ENCODE measurements at places on chromosomes 2 and 18.

GRCh38 chr2:224608104-224608503, 22.9 kb upstream of the CUL3 start:
- no peak for DNase-seq

GRCh38 chr2:101474731-101475384, at the start of gene RFX8:
RFX8 (minus strand) TSS chr2:101475112; CDS start chr2:101466848, 8,264 bp downstream.
- peak; percentile 16 for DNase-seq

GRCh38 chr18:61898640-61899101, 5.9 kb upstream of the RNF152 start:
- no peak for DNase-seq

DNA sequence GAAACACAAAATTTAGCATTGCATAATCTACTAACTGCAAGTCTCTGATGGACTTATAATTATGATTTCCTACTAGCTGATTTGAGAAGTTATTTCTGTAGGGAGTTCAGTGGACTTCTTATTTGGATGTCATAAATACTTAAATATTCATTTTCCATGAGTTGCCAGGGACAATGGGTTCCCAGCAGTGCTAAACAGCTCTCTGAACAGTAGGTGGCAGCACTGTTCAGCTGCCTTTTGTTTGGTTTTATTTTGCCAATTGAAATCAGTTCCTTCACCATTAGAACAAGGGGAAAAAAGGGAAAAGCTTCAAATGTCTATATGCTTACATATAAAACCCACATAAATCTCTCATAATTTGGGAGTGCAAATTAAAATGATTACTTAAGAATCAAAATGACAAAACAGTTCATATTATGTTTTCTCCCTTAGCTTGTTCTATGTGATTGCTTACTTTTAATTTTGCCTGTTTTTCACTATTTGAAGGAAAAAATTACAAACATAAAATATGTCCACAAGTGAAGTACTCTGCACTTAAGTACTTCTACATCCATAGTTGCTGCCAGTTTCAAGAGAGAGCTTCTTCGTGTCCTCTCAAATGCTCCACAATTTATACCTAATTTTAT, 898.9 kb downstream of the CPS1 start:
- no peak for DNase-seq

- DNase-seq, result no peak
Measured at GRCh38 chr2:197353393-197354168, 43.0 kb upstream of the ANKRD44 start.

- no peak for DNase-seq
Measured at GRCh38 chr2:195337597-195337996, 319.4 kb upstream of the SLC39A10 start.

GRCh38 chr18:49446481-49446880, 14.0 kb downstream of the DYM start:
- no peak for DNase-seq

GRCh38 chr2:32706815-32707579, 79.1 kb downstream of the TTC27 start:
- DNase-seq, result no peak

GRCh38 chr2:487186-488079, 189.8 kb downstream of the TMEM18 start:
- no peak for DNase-seq

DNA sequence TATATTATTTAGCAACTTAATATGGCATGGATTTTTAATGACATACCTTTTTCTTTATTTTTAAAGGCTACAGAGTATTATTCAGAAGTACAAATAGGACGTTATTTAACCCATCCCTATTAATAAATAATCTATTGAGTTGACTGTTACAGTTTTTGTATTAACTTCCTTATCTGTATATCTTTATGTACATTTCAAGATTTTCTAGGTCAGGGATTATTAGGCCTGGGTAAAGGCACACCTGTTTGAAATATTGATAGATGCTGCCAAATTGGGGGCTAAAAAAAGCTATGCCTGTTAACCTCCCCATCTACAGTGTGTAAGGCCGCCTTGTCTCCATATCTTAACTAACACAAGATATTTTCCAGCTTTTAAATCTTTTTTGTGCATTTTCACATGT, 6.6 kb downstream of the NPAS2 start:
- no peak for DNase-seq

- DNase-seq, result no peak
Measured at GRCh38 chr18:57834616-57835015, 31.5 kb upstream of the ATP8B1 start.

- DNase-seq, result no peak
Measured at GRCh38 chr2:33242845-33243244, 233.6 kb upstream of the RASGRP3 start.

GRCh38 chr2:151947813-151948165, 119.6 kb upstream of the ARL5A start:
- DNase-seq, result no peak

GRCh38 chr18:49648811-49649210, 87.0 kb downstream of the LIPG start:
- DNase-seq, result no peak

- no peak for DNase-seq
Measured at GRCh38 chr2:203994735-203995134, 58.2 kb downstream of the ICOS start.

DNA sequence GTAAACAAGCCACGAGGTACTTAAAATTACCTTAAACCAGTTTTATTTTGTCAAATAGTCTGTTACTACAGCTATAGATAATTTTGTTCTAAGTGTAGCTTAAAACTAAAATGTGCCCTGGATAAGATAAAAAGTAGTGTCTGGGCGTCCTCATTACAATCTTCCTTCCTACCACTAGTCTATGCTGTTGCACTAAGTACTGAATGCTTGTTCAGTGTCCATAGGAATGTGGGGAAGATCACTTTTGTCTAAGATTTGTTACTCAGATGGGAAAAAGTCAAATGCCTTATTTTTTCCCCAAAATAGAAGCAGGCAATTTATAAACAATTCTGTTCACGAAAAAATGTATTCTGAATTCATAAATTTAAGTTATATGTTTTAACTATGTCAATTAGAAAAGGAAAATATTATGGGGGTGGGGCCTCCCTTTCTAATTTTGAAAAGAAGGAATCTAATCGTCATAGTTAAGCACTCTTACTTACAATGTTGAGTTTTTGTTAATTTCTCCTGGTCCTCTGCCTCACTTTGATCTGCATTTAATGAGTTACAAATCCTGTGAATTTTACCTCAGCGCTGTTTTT, 140.4 kb upstream of the VRK2 start:
- DNase-seq, result no peak

GRCh38 chr2:224983712-224984554, 58.3 kb downstream of the DOCK10 start:
- DNase-seq, result no peak

DNA sequence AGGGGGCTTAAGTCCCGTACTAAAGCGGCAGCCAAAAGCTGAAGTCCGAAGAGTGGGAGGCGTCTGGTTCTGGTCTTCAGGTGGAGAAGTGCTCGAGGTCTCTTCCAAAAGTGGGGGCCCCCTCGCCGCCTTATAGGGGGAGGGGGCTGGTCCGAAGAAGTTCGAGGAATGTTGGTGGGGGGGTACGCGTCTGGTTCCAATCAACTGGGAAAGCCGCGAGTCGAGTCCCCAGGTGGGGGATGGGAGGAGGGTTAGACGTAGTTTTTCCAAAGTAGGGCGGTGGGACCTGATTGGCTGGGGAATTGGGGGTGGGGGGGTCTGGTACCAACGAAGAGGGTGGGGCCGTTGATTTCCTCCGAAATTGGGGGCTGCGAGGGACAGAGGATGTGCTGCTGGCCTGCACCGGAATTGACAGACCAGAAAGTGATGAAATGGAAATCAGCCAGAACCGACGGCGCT, 594 bp downstream of the ITM2C start:
- no peak for DNase-seq

GRCh38 chr2:112640467-112640799, 5.3 kb upstream of the SLC20A1 start:
- DNase-seq, result no peak

DNA sequence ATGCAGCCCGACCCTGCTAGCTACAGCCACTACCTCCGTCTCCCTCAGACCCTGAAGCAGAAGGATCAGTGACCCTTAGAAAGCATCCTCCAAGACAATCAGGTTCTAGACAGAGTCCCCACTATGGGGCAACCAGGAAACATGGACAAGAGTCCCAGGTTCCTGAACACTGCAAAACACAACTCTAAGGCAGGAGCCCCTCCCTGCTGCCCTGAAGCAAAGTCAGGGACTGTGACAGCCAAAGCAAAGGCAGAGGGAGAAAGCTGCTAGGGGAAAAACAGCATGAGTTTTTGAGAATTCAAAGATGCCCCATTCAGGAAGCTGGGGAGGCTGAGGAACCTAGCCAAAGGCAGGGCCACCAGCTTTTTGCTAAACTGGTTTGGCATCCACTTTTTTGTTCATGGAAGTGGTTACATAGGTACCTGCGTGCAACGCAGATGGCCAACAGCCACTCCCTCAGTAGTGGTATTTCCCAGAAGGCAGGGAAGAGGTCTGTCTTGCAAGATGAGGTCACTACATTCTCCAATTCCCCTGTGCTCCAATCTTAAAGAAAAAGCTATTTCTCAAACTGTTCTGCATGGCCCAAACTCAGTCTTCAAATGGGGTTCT, 33.2 kb downstream of the MYO5B start:
- no peak for DNase-seq

DNA sequence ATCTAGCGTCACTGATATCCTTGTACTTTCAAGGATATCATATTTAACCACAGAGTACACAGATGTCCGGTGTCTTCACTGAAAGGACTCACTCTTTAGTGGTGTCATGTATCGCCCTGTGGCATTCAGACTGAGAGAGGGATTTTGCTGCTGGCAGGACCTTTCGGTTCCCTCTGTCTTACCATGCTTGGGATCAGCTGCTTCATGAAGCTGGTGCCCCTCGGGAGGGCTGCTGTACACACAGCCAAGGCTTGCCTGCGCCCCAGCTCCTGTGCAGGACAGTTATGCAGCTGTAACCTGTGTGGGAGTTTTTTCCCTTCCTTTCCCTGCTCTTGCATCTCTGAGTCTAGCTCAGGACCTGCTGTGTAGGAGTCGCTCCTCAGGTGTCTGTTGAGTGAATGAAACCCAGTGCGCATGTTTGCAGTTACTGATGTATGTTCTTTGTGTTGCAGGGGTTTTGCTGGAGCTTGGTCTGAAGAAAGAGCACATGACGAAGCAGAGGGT, 64.4 kb downstream of the GREB1 start:
- DNase-seq, result no peak

DNA sequence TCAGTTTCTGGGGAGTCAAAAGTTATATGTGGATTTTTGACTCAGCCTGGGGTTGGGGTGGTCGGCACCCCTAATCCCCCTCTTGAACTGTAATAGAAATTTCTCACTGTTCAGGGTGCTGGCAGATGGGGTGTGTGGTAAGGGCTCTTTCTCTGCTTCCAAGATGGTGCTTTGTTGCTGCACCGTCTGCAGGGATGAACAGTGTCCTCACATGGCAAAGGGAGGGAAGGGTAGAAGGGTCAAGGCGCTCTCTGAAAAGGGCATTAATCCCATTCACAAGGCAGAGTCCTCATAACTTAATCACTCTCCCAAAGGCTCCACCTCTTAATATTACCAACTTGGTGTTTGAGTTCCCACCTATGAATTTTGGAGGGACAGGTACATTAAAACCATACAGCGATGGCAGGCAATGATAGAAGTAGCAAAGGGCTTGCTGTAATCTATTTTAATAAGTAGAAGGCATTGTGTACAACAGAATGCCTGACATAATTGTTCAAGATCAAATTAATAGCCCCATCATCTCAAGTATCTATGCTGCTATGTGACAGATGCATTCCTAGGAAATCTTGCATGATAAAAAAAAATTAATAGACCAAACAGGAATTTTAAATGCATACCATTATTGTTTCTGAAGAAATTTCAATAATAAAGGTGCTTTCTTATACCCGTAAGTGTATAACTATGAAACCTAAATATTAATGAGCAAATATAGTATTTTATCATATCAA, 28.1 kb downstream of the MMADHC start:
- DNase-seq, result no peak

DNA sequence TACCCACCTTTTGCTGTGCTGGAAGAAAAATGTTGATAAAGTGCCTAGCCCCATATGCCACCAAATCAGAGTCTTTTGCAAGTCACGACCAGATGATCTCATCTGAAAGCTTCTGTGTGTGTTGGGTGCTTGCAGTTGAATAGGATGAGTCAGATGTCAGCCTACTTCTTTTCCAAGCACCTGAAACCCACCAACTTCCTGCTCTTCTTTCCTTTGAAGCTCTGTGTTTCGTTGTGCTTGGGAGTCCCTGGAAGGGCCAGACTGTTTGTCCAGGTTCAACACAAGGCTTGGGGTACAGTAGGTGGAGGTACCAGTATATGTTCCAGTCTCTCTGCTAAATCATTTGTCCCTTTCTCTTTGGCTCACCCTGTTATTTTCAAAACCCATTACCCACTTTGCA, 36.8 kb upstream of the LCLAT1 start:
- no peak for DNase-seq

DNA sequence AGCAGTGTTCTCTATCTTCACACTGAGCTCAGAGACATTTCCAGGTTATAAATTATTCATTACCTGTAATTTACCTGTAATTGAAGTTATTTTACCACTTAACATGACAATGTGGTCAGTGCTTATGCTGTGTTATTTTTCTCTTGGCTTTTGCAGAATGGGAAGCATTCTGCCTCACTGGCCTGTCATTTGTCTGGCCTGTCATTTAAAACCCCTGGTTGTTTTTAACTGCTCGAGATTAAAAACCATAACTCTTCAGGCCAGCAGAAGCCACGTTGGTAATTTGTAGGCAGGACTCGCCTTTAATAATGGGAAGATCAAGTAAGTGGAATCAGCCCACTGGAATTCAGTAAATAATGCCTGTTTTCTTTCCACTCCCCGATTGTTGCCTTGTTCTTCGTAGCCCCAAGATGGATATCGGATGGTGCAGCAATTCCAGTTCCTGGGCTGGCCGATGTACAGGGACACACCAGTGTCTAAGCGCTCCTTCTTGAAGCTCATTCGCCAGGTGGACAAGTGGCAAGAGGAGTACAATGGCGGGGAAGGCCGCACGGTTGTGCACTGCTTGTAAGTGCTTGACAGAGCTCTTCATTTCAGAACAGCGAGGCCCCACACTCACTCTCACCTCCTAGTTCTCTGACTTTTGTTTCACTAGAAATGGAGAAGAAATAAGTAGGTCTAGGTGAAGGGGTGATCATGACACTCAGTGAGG, 222.4 kb upstream of the RAB12 start:
- DNase-seq, result no peak

Measured in stimulated activated CD4-positive, alpha-beta T cell treated with anti-CD3 and anti-CD28 coated beads, TNF-alpha, amount 100 ng/mL, for 1 hour (primary cell).